ENCODE measurements at places on chromosomes 7 and 10.

DNA sequence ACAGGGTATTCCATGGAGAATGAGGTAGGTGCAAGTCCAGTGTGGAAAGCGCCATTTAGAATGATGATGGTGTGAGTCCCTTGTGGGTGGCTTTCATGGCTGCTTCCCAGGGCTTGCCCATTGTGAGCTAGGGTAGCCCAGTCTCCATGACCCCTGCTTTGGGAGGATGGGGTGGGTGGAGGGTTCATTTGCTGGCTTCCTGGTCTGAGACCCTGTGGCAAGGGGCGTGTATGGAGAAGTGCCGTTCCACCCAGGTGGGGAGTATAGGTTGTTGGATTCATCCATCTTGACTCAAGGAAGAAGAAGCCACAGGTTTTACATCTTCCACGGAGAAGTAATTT, 27.7 kb downstream of the CCM2 start:
- DNase-seq, result no peak

- DNase-seq, result no peak
These were observed 4.3 kb downstream of the NOC3L start for GRCh38 chr10:94358480-94358879.

- DNase-seq, result no peak
These were observed 60.6 kb upstream of the AKR1C1 start for GRCh38 chr10:4902571-4903011.

- no peak for DNase-seq
These were observed 7.4 kb downstream of the CREB5 start for GRCh38 chr7:28419716-28420115.

DNA sequence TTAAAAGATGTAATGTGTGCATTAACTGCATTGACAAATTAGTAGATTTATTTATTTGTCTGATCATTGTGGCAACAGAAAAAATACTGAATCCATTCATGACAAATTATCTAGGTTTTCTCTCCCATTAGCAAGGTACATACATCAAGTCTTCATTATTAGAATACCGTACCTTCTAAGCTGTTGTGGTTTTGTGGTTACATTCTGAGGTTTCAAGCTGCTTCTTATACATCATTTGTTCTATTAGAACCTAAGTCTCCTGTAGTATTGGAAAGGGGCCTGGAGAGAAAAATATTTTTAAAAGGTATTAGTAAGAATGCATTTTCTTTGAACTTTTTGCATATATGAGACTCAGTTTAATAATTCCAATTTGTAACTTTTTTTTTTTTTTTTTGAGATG, 26.3 kb upstream of the CACNB2 start:
- no peak for DNase-seq

- DNase-seq, result no peak
These were observed 64.0 kb downstream of the RASGEF1A start for GRCh38 chr10:43202657-43203447.

GRCh38 chr10:9342885-9343570, 1288.5 kb downstream of the GATA3 start:
- DNase-seq, result peak; percentile 17

DNA sequence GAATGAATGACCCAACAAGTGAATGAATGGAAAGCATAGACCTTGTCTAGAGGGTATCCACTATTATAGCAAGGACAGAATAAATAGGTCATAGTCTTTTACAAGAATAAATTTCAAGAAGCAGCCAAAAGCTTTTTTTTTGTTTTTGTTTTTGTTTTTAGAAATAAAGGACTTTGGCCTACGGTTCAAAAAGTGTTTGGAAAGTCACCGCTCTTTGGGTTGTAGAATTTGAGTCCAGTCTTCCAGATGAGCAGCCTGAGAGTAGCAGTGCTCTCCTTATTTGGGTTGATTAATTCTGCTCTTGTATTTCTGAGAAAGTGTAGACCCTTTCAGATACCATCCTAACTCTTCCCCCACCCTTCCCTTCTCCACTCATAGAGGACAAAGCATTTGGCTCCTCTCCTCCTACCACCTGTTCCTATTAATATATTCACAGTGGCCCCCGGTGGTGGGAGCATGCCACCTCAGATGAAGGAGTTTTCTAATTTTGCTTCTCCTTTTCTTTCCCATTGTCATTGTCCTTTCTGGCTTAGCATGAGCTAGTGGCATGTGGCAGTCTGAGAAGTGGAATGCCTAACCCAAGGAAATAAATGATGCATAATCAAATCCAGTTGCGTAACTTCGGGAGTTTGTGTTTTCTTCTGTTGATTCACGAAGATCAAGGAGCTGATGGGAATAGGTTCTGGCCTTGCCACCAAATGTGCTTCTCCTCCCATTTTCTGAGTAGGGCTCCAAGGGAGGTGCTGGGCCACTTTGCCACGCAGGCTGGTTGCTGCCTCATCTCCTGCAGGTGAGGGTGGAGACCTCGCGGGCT, 114.7 kb downstream of the CHN2 start:
- no peak for DNase-seq

DNA sequence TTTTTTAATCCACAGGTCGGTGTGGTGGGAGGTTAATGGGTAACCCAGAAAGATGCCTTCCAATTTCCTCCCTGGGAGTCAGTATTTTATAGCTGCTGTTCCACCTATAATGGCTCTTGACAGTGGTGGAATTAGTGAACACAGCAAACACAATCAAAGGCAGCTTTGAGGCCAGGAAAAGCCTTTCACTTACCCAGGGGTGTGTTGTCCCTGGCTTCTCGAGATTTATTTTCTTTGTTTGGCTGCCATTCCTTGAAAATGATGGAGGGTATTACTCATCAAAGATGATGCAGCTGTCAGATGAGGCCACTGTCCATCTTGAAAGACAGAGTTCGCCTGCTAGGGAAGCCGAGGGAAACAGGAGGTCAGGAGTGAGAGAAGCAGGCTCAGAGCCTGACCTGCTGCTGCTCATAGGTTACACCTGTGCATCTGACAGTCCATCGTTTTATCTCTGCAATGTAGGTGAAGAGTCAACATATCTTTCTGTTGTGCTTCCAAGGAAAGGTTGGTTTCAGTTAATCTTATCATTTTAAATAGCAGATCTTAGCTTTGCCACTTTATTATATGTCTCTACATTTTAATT, 221.6 kb downstream of the XPNPEP1 start:
- DNase-seq, result no peak
